Retina (tissue), 1 donor: ENCODE measurements at places on chromosomes 11 and 22.

- DNase-seq, result no peak
These were observed 198.5 kb upstream of the CTSC start for GRCh38 chr11:88535916-88536547.

- DNase-seq, result no peak
These were observed 84.4 kb downstream of the KCNQ1 start for GRCh38 chr11:2529173-2529572.

DNA sequence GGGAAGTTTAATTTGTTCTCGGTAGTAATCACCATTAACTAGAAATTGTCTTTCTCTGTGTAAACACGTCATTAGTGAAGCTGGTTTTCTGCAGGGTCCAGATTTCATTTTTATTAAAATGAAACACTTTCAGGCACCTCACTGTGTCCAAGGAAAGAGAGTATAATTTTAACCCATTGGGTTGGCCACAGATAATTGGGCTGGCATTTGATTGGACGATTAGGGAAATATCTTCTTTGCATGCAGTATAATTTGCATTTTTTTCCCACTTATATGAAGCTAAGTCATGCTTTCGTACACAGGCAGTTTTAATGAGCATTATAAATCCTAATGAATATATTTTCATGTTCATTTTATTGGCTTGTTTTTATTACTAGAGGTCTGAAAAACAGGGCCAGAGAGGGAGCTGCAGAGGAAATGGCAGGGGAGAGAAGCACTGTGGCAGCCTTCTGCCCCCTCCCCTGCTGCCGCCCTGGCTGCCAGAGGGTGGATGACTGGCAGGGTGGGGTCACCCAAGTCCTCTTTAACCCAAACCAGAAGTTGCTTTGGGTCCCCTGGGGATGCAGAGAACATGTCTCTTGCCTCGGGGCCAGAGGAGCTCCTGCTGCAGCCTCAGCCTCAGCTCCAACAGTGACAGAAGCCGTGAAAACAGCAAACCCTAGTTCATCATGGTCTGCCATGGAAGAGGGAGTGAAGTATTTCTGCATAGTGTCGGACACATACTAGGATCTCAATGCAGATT lies 93.9 kb downstream of the PKNOX2 start:
- no peak for DNase-seq

GRCh38 chr11:16001899-16002426 lies 354.4 kb downstream of the SOX6 start:
- DNase-seq, result no peak

DNA sequence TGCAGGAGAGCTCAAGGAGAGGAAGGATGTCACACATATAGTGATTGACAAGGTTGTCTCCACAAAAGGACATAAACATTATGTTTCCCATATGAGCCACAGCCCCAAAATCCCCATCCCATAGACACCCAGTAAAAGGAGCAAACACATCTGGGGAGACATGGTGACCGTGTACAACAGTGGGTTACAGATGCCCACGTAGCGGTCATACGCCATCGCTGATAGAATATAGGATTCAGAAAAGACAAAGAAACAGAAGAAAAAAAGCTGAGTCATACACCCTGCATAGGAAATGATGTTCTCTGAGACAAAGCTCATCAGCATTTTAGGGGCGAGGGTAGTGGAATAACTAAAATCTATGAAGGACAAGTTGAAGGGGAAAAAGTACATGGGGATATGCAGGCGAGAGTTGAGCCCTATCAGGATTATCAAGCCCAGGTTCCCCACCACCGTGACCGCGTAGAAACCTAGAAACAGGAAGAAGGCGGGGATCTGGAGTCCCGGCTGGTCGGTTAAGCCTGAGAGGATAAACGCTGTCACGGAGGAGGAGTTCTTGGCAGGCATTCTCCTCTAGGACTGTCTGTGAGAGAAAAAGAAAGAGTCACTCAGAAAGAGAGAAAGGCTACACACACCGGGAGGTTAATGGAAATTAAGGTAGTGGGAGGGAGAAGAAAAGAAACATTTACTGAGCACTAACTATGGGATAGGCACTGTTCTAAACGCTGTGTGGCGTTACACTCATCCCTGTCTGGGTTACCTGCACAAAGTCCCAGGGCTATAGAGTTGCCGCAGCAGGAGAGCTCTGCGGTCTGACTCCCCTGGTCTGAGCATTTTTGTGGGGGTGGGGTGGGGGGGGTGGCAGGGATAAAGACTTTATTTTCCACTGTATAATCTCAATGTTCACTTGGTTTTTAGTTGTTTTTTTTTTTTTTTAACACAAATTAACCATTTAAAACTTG lies 36.1 kb upstream of the OR8B8 start:
- DNase-seq, result peak; percentile 19
